ENCODE measurements at places on chromosomes 16 and 17. TPM values are rescaled to one million over a fixed set of nuclear protein-coding genes. Genes with fewer than 3 reads are reported as not detected.

GRCh38 chr16:2808181-2808580 is 8.9 kb upstream of the PRSS21 start:
- no peak for DNase-seq

BRIP1 gene
- total RNA-seq = 0.89 TPM

GRCh38 chr16:25692742-25693508 is 1.2 kb downstream of the HS3ST4 start:
- no peak for DNase-seq

UBALD1 gene
- 12.6 TPM for total RNA-seq

DNA sequence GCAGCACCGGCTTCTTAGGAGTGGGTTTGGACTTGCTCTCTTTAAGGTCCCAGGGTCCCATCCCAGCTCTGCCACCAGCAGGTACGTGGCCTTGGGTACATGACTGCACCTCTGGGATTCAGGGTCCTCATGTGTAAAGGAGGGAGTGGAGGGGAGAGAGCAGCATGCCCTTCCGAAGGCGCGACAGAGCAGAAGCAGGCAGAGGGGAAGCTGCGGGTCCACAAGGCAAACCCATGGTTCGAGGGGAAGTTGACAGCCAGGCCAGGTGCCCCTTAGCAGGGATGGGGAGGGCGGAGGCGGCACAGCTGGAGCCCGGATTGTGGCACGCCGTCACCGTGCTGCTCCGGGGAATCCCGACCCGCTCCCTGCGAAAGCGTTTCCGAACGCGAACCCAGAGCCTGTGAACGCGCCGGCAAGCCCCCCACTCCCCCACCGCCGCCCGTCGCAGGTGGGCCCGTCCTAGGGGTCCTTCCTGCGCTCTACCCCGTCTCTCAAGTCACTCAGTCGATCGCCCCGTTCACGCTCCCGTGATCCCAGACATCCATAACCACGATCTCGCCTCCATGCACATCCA is 4.1 kb upstream of the TBX2 start:
- no peak for DNase-seq

DNA sequence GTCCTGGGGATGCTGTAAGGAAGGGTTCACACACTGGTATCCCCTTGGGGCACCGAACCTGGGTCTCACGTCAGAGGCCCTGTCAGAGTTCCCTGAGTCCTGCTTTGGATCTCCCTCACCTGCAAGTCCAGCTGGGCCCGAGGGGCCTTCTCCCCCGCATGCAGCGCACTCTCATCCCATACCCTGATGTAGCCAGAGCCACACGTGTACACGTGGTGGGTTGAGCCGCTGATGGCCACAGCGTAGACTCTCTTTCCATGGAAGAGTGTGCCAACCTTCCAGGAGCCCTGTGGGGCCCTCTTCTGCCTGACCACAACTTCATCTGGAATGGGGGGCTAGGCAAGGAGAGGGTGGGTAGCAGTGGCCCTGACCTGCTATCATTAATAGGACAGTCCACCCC is 9.9 kb downstream of the TLE7 start:
- no peak for DNase-seq

DNA sequence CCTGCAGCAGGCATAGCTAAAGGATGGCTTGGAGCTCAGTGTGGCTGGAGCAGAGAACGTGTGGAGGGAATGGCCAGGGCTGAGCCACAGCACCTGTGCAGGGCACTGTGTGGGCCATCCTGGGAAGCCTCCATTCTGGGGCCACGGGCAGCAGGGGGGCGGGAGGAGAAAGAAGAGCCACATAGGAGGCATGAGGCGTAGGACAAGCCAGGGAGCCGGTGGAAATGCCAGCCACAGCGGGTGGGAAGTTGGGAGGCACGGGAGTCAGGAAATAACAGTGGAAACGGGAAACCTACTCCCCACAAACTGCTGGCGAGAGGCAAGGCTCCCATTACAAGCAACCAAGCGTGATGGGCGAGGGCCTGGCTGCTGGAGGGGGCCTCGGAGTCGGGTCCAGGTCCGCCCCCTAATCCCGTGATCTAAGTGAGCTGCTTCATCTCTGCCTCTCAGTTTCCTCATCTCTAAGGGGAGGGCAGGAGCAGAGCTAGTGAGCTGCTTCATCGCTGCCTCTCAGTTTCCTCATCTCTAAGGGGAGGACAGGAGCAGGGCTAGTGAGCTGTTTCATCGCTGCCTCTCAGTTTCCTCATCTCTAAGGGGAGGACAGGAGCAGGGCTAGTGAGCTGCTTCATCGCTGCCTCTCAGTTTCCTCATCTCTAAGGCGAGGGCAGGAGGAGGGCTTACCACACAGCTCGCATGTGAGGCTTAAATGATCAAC is 104.9 kb downstream of the ADCY9 start:
- no peak for DNase-seq

DNA sequence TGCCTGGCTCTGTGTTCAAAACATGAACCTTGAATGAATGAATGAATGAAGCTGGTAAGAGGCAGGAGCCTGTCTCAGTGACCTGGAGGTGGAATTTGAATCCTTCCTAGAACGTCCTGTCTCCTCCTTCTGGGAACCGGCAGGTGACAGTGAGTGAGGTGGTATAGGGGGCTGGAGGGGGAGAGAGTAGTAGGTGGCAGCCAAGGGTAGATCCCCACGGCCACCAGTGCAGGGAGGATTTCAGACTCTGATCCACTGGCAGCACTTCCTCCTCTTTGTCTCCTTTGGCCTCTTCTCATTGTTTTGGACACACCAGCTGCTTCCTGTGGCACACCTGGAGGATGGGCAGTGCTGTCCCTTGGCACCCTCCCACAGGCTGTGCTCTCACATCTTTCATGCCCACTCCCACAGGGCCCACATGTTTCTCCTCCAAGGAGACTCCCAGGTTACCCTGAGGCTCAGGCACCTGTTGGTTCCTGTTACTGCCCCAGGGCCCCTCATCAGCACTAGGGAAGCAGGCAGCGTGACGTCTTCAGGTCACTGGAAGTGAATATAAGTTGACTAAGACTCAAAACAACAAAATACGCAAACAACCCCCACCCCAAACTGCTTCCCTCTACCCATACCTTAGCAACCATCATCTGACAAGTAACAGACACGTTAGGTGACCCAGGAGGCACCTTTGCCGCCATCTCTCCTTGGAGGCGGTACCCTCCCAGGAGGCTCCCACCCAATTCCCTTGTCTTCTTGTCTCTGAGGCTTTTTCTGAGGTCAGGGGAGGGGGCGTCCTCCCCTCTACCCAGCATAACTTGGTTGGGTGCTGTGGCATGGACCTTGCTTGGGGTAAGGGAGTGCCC is 84.6 kb downstream of the N4BP1 start:
- no peak for DNase-seq

- DNase-seq = no peak
Observed at GRCh38 chr16:80263181-80263823, 277.5 kb upstream of the DYNLRB2 start.

PLLP gene
- total RNA-seq = 195 TPM

C1QTNF1 gene
- 26.1 TPM for total RNA-seq

GRCh38 chr16:2186505-2186904 is 9.9 kb downstream of the CASKIN1 start:
- no peak for DNase-seq

- peak; percentile 93 for DNase-seq
Observed at GRCh38 chr16:19113577-19114358, at the start of gene ITPRIPL2. ITPRIPL2 (plus strand) TSS chr16:19113964; CDS start chr16:19114462, 498 bp downstream.

- no peak for DNase-seq
Observed at GRCh38 chr17:47961406-47961805, 3.7 kb upstream of the PRR15L start.

APOBR gene
- 1.1 TPM for total RNA-seq

- DNase-seq = no peak
Observed at GRCh38 chr16:84068041-84068440, 25.4 kb upstream of the SLC38A8 start.

- DNase-seq = no peak
Observed at GRCh38 chr17:82868715-82869131, 28.9 kb upstream of the ZNF750 start.

DNA sequence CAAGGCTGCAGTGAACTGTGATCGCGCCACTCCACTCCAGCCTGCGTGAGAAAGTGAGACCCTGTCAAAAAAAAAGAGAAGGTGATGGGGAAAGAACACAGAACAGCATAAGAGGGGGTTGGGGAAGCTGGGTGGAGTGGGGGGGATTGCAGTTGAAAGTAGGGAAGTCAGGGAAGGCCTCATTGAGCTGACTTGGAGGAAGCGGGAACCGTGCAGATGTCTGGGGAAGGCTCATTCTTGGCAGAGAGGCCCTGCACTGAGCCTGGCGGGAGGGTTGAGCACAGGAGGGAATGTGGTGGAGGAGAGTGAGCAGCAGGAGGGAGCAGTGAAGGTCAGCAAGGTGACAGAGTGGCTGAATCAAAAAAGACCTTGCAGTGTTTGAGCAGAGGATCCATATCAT is 26.9 kb downstream of the IL4R start:
- DNase-seq = no peak

MARVELD3 gene
- total RNA-seq = 6.3 TPM

DNA sequence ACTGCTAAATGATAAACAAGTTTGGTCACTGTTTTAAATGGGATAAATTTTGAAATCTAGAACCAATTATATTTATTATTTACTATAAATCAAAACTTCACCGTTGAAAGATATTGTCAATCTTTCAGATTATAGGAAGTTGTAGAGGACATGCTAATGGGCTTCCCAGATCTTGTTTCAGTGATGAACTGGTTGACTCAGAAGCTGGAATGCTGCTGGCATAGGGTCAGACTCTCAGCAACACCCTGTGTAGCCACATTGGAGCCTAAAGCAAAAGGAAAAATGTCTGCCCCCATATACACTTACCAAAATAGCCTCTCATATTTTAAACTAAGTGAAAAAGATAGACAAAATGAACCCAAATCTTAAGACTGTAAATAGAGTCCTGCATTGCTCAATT is 916.9 kb upstream of the SOX9 start:
- DNase-seq = no peak

DNA sequence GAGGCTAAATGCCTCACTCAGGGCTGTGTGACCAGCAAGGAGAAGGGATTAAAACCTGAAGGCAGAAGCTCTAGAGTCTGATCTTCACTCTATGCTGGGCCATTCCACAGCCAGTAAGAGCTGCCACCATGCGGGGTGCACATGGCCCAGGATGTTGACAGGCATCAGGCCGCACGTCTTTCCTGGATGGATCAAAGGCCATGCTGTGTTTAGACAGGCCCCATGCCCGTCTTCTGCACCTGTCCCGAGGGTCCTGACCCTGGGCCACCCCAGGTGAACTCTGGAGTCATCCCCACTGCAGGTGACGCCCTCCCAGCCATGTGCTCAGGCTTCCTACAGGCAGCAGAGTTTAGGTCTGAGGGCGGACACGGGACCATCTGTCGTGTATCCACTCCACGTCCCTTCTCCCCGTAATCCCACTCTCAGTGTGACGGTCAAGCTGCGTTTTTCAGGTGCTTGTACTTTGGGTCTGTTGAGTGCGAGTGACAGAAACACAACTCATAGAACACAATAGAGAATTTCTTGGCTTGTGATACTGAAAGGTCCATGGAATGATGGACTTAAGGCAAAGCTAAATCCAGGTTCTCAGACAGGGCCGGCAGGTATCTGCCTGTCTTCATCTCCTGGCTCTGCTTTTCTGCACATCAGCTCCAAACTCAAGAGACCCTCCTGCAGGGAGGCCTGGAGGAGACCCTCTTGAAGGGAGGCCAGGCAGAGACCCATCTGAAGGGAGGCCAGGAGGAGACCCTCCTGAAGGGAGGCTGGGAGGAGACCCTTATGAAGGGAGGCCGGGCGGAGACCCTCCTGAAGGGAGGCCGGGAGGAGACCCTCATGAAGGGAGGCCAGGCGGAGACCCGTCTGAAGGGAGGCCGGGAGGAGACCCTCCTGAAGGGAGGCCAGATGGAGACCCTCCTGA is 13.2 kb downstream of the ZNF469 start:
- DNase-seq = no peak

GRCh38 chr17:50268743-50269275 is 5.5 kb upstream of the TMEM92 start:
- DNase-seq = peak; percentile 55

SLC52A1 gene
- total RNA-seq = 2.2 TPM

DNA sequence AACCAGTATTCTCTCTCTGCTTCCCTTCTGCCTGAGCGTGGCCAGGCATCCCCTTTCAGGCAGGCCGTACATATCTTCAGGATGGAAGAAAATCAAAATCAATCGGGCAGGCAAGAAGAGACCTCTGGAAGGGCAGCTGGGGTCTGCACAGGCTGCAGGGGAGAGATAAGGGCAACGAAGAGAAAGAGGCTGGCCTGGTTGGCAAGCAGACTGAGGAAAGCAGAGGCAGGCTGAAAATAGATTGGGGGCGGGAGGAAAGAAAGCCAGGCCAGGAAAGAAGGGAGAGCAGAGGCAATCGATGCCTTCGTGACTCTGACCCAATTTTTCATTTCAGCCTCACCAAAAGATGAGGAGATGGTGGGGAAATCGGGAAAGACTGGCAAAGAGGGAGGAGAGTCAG is 18.1 kb downstream of the PIPOX start:
- DNase-seq = no peak

DNA sequence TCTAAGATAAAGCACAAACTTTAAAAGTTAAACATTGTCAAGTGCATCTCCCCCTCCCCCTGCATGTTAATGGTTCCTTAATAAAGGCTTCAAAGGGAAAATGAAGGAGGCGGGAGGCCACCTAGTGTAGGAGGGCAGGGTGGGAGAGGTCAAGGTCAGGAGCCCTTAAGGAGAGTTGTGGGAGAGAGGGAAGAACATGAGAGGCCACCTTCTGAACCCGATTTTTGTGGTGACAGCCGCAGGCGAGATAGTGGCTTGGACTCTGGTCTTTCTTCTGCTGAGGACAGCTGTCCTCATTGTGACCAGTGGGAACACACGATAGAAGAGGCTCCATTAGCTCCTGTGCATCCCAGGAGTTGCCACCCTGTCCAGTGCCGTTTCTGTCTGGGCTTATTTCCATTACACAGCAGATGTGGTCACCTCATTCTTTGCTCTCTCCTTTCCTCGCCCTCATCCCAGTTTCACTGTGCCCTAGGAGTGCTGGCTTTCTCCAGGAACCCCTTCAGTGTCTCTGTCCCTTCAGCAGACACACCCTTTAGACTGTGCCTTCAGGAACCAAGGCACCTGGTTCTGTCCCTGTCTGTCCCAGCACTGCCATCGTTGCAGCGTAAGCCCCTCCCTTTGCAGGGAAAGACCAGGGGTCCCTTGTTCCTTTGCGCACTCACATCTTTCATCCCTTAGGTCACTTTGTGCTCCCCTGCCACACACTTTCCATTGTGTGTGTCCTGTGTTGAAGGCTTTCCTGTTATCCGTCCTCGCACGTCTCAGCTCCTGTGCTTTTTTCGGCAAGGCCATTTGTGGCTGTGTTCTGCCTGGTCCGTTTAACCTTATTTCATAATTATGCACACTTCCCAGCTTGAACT is 7.5 kb downstream of the SEC14L1 start:
- DNase-seq = no peak

- no peak for DNase-seq
Observed at GRCh38 chr16:67177743-67178699, 5.7 kb downstream of the MATCAP1 start.

CHST6 gene
- total RNA-seq = not detected

- no peak for DNase-seq
Observed at GRCh38 chr16:31141489-31142108, 6.1 kb upstream of the PRSS8 start.

FOXK2 gene
- total RNA-seq = 88.9 TPM

DNA sequence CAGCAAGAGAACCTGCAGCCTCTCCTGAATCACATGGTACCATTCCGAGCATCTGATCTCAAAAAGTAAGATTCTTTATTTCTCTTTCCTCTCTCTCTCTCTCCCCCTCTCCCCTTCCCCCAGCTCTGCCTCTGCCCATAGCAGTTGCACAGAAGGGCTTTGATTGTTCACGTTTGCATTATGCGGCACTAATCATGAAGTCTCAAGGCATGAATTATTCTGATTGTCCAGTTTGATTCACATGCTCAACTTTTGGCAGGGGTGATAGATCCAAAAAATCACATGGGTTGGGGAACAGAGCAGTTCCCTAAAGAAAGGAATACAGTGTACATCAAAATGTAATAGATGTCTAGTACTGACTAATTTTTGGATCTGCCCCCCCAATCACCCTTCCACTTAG is 380.0 kb upstream of the SOX9 start:
- no peak for DNase-seq

TNFRSF17 gene
- not detected for total RNA-seq
